MV-4-11 (cell line): ENCODE measurements at places on chromosomes 13 and 19.

GRCh38 chr19:8423817-8424223 lies 10.7 kb downstream of the MARCHF2 start:
- peak; percentile 99 for DNase-seq

DNA sequence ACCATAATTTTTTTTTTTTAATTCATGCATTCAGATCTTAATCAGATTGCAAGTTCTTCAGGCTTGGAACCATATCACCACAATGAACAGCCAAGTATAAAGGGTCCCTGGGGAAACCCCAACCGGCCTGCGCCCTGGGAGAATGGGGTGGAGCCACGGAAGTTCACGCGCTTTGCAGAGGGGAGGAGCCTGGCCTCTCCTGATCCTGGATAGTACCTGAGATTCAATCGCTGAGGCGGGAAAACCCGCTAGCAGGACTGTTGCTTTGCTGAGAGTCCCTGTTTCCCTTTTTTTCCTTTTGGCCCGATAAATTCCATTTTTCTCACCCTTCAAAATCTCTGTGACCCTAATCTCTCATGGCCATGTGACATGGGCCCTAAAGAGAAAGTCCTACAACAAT lies 385.1 kb downstream of the IRS2 start:
- DNase-seq, result no peak

DNA sequence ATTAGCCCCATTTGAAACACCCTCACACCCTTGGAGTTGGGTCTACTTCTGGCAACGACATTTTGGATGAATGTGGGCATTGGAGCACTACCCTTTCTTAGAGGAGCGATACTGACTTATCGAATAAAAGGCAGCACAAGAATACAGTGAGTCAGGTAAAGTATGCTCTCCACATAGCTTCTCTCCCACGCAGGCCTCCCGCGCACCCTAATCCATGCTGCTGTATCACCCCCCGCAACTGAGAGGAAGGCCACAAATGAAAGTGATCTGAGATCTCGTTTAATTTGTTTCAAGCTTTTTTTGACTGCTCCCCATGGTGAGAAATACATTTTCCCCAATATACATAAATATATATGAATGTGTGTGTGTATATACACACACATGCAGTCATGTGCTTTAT lies 25.4 kb upstream of the AKAP11 start:
- DNase-seq, result no peak

GRCh38 chr13:27954406-27954851 lies 14.7 kb downstream of the CDX2 start:
- DNase-seq, result no peak

DNA sequence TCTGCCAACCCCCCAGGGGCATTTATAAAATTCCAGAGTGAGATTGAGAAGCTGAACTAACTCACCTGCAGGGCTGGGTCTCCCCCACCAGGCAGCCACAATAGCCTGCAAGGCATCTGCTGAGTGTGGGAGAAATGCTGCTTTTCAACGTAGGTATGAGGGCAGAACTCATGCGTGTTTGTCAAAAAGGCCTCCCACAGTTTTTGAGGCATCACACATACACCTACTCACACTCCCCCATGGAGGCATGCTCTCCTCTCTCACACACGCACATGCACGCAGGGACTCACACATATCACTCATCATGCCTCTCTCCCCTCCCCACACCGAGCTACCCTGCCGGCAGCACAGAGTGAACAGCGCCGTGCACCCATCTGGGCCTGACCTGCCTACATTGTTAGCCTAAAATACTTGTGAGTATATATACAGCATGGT lies 390.5 kb downstream of the FGF9 start:
- DNase-seq, result no peak

DNA sequence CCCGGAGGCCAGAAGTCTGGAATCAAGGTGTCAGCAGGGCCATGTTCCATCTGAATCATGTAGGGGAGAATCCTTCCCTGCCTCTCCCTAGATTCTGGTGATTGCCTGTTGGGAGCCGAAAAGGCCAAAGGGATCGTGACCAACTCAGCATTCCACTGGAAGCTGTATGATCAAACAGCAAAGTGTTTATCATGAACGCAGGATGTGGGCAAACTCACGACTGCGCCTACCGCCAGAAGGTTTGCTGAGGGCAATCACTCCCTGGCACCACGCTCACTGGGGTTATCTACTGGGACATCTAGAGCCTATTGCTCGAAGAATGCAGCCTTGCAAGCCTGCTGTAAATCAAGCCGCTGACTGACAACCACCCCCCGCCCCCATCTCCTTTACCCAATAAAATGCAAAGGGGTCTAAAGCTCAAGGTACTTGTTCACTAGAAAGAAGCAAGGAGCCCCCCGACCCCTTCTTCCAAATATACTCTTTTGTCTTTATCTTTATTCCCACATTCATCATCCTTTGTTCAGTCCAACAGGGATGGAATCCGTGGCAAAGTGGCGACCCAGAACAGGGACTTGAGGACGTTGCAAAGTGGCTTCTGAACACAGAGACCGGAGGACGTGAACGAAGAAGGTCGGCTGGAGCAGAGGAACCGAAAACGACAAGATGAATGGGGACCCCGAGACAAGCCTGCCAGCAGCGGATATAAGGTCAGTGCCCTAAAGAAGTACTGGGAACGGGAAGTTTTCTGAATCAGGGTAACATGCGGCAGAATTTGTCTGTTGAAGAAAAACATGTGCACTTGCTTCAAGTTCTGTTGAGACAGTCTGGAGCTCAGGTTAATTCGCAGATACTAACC lies 16.8 kb downstream of the CLEC4M start:
- peak; percentile 49 for DNase-seq

GRCh38 chr19:47762615-47763308 lies 15.7 kb upstream of the SELENOW start:
- no peak for DNase-seq

GRCh38 chr13:24250376-24251057 lies 58.9 kb upstream of the C1QTNF9 start:
- no peak for DNase-seq

DNA sequence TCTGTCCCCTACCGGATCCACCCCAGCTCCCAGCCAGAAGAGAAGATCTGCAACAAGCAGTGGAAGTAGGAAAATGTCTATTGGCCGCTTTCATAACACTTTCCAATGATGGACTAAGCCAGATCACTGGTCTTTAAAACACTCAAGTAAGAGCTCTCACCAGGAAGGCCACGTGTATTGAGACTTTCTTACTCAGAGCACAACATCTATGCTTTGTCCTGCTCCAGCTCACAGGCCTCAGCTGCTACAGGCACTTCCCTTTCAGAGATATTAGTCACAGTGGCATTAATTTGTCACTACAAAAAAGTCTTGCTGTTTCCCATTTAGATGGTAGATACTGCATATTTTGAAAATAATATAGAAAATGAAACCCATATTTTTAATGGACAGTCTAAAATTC lies 164.2 kb downstream of the ABCC4 start:
- DNase-seq, result peak; percentile 54

DNA sequence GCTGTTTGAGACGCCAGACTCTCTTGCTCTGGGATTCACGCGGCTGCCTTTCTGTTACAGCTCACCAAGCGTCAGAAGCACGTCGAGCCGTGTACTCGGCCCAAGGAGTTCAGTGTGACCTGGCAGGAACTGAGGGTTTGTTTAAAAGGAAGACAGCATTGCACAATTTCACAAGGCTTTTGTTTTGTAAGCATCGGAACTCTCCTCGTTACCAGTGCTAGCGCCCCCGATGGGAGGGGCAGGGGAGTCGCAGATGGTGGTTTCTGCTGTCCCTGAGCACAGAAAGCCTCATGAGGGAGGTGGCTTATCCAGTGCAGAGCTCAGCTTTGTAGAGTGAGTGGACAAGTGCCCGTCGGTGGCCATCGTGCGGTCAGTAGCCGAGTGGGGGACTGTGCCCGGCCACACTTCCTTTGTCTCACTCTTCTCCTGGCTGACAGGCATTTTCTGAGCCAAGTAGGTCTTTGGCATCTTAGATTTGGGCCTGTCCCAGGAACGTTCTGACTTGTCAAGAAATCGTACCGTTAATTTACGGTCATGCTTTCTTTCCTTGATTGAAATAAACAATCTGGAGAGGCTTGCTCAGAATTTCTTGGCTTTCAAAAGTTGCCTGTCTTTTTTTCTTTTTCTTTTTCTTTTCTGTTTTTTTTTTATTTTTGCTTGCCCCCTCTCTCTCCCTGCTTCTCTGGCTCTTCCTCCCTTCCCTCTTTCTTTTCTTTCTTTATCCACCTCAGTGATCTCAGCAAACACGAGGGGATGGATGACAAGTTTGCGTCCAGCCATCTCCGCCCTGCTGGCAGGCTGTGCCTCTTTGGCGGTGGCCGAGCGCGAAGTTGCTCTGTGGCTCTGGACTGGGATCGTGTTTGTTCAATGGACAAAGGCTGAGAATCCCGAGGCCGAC lies 7.7 kb downstream of the KDM4B start:
- peak; percentile 99 for DNase-seq

- no peak for DNase-seq
Measured at GRCh38 chr19:43534816-43535761, 2.1 kb downstream of the ZNF575 start.

DNA sequence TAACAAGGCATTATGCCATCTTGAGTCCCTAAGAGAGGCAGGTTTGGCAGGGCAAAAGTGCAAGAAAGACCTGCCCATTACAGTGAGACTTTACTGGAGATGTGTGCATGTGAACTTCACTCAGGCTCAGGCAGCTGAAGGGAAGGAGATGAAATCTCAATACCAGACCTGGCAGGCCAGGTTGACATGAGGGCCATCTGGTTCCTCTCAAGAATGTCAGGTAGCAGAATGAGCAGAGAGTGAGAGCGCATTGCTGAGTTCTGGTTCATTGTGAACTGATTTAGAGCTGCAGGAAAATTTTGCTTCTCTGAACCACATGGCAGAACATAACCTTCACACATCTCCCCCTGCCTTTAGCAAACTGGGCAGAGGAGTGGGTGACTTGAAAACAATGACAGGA lies 406.3 kb downstream of the GPC5 start:
- DNase-seq, result no peak

- peak; percentile 66 for DNase-seq
Measured at GRCh38 chr13:94480672-94481145, 1.2 kb upstream of the DCT start.

DNA sequence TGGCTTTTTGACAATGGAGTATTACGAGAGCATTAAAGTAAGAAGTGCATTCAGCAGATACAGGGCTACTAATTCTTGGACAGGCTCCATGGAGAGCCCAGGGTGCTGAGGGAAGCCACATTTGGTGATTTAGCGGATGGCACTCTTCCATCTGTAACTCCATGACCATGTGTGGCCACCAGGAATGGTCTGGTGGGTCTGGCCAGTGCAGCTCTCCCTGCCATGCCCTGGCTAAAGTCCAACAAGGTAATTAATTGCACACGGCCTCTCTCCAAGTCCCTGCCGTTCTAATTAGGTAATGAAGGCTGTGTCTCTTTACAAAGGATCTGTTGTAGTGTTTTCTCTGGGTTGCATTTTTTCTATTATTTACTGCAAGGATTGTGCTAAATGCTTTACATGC lies 4.3 kb upstream of the ZFR2 start:
- no peak for DNase-seq

GRCh38 chr19:926589-927350 lies 935 bp downstream of the ARID3A start:
- DNase-seq, result peak; percentile 86

GRCh38 chr13:45441633-45442032 lies 23.1 kb upstream of the COG3 start:
- DNase-seq, result peak; percentile 35

DNA sequence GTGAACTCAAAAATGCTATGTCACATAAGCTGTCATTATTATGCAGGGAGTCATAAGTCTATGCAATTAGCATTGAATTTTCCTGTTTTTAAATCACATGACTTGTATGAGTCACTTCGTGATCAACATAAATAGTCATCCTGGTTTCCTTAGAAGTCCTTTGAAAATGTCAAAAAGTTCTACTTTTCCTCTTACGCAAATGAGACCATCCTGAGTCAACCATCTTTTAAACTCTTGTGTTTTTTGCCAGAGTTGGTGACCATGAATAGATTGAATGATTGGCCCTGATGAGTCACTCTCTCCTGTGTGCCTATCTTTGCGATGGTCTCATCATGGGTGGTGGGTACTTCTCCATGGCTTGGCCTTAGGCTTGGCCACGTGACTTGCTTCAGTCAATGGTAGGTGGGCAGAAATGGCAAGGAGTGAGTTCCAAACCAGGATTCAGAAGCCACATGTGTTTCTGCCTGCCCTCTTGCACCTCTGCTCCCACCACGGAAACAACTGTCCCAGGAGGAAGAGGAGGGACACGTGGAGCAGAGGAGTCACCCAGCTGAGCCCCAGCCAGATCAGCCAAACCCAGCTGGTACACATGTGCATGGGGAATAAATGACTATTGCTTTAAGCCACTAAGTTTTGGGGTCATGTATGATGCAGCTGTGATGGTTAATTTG lies 123.5 kb upstream of the CACNA1A start:
- peak; percentile 37 for DNase-seq

DNA sequence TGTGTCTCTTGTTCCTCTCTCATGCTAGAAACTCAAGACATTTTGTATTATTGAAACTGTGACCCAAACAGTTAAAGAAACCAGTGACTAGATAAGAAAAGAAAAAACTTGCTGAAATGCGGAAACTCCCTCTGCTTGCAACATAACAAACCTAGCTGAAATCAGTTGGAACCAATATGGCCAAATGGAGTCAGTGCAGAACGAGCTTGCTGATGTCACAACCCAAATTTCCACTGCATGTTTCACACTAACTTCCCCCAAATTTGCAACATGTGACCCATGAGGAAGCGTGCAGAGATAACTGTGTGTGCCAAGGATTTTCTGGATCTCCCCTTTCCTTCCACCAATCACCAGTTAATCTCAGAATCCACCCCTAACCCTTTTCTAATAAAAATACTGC lies 208.0 kb downstream of the DLEU7 start:
- peak; percentile 99 for DNase-seq

DNA sequence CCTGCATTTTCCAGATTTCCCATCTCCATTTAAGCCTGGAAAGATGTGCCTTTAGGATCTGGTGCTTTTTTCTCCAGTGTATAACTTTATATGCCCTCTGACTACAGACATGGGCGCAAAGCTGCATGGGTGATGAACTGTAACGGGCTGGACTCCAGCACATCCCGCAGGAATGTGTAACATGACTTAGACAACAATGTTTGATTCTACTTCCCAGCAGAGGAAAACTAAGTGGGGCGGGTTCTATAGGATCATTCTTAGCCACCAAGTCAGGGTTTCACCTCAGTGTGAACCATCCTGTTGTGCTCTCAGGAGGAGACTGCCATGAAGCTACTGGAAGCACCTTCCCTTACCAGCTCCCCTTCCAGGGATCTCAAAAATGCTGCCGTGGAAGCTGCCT lies 93.2 kb upstream of the SERP2 start:
- DNase-seq, result no peak

DNA sequence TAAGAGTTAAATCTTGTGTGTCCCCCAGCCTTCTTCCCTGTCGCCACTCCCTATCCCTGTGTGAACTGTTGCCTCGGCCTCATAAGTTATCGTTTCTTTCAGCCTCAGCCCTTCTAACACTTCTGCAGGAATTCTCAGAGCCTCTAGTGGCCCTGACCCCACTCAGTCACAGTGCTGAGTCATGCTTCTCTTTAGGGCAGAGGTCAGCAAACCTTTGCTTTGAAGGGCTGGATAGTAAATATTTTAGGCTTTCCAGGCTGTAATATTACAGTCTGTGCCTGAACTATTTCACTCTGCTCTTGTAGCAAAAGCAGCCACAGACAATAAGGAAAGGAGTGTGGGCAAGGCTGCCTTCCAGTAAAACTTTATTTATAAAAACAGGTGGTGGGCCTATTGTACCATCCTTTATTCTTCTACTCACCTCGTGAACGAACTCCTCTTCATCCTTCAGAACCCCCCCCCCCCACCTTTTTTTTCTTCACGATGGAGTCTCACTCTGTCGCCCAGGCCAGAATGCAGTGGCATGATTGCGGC lies 22.1 kb downstream of the MYO9B start:
- DNase-seq, result peak; percentile 61
